ENCODE measurements at places on chromosomes 13 and 19.

DNA sequence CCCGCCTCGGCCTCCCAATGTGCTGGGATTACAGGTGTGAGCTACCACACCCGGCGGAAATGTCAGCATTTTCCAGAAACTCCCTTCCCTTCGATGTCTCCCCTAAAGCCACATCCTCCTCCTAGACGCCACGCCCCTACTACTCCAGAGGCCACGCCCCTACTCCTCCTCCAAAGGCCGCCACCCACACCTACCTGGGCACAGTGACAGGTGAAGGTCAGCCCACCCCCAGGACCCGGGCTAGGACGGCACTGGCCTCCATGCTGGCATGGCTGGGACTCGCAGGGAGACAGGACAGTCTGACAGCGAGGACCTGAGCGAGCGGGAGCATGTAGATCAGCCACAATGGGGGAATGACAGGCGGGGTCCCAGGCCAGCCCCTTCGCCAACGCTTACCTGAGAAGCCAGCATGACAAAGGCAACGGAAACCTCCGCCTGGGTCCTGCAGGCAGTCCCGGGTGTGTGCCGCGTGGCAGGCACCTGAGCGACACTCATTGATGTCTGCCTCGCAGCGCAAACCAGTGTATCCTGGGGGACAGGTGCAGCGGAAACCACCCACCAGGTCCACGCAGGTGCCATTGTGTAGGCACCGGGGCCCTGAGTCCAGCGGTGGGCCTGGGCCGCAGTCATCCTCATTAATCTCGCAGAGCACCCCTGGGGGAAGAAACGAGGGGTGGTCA is 22.0 kb downstream of the NOTCH3 start:
- no peak for DNase-seq

DNA sequence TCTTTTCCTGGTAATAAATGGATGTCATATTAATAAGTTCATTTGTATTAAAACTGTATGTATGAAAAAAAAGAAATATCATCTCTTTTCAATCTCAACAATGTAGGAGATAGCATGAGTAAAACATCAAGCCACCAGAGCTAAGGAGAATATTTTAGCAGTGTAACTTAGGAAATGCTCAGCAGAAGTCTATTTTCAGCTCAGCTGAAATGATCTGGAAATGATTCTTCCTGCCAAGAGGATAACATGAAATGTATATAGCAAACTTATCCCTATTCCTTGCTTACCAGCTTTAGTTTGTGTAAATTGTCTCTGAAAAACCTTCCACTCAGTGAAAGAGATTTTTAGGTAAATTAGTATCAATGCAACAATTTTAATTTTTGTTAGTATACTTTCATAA is 1194.4 kb downstream of the SLITRK1 start:
- DNase-seq, result no peak

DNA sequence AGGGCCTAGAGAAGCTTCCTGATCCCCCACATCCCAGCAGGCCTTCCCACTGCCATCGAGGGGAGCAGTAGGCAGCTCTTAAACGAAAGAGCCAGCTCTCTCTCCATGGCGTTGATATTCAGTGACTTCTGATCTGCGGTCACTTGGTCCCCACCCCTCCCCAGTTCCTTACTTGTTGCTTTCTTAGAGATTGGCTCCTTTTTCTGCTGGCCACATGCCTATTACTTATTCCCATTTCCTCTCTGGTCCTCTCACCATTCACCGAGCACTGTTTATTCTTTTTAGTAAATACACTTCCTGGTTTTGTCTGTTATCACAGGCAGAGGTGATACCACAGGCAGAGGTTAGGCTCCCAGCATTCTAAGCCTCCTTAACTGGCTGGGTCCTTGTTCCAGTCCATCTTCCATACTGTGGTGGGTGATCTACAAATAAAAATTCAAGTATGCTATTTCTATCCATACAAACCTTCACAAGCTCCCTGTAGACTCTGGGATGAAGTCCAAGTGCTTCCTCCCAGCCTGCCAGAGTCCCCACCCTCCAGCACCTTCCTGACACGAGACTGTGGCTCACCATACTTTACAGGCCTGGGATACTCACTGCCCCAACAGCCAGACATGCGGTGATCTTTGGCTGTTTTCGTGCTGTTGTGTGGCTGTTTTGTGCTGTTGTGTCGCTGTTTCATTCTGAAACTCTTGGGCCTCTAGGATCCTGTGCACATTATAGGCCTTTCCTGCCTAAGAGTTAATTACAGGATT is 315.9 kb downstream of the ATP8A2 start:
- no peak for DNase-seq

- no peak for DNase-seq
Measured at GRCh38 chr13:101527130-101527529, 74.7 kb downstream of the ITGBL1 start.

- no peak for DNase-seq
Measured at GRCh38 chr13:82412749-82413148, 1469.5 kb downstream of the SLITRK1 start.

DNA sequence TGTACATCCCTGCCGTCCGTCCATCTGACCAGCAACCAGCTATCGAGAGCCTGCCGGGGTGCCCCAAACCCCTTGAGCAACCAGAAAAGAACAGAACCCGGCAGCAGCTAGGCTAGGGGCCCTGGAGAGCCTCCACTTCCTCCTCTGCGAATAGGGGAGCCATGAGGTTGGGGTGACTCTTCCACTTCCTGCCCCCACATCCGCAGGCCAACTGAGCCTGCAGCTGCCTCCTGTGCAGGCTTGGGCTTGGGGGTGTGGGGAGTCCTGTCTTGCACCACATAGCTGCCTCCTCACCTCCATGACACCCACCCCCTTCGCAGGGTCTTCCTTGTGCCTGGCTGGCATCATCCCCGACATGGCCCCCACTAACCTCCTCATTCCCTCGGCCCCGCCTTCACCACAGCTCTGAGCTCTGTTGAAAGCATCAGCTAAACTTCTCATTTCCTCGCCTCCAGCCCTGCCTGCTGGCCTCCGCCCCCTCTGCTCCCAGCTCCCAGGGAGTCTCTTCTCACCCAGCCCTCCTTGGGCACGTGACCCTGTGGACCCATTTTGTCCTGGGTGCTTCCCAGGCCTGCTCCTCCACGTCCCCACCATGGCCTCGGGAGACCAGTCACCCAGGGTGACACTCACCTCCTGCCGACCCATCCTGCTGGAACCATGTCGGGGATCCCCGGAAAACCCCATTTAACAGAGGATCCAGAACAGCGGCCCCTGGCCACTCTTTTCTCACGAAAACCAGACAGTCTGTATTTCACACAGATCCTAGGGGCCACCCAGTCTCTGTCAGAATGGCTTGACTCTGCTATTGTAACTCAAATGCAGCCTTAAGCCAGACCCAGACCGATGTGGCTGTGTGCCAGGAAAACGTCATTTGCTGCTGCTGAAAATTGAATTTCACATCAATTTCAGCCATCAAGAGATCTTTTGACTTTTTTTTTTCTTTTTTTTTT is 50.4 kb downstream of the MYO9B start:
- peak; percentile 73 for DNase-seq

DNA sequence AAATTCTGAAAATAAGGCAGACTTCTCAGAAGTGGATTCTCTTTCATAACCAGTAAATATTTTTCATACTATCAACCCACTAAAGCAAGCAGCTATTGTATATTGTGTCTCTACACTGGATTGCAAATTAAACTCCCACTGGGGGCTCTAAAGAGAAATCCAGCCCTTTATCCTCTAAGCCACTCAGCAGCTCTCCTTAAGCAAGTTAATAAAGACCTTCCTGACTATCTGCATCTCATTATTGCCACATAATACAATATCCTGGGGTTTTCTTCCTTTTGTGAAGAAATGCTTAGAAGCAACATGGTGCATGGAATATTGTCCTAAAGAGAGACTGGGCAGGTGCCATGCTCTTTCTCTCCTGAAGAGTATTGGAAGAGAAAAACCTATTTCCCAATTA is 521.3 kb downstream of the MYO16 start:
- DNase-seq, result no peak

- no peak for DNase-seq
Measured at GRCh38 chr19:45484273-45484945, 12.4 kb downstream of the RTN2 start.

GRCh38 chr19:334296-335071 is 10.1 kb downstream of the MIER2 start:
- no peak for DNase-seq

DNA sequence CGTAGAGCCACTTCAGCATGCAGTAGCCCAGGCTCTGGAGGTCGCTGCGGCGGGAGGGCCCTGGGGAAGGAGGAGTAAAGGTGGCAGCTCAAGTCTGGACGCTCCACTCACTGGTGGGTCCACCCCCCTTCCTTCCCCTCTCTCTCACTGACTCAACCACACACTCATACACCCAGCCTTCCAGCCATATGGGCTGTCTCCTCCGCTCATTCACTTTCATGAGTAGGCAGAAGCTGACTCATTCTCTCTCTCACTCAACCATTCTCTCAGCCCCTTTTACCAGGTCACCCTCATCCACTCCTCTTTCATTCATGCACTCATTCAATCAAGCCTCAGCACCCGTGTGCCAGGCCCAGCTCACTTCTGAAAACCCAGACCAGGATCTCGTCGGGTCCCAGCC is 27.5 kb upstream of the SIGLEC11 start:
- DNase-seq, result no peak

DNA sequence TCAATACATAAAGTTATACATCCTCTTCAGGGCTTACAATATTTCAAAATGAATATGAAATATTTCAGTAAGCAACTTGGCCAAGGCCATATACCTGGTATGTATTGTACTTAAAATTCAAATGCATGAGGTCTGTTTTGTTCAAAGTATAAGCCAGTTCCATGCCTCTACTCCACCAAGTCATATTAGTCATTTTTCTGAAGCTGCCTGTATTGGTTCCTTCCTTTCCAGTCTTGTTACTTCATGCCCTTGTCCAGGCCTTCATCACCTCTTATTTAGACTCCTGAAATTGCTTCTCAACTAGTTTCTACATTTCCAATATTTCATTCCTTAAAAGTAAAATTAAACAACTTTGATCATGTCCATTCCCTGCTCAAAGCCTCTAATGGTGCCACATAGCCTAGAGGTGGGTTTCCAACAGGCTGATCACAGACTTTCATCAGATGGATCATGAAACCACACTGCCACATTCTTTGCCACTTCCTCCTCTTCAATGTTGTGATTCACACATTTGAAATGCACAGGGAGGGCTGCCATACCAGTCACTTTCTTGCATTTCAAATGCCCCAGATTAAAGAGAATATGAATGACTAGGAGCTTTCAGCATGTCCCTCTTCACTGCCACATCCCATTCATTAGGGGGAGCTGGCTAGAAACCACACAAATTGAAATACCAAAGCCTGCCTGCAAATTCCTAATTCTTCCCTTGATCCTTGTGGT is 424.1 kb upstream of the DACH1 start:
- no peak for DNase-seq

DNA sequence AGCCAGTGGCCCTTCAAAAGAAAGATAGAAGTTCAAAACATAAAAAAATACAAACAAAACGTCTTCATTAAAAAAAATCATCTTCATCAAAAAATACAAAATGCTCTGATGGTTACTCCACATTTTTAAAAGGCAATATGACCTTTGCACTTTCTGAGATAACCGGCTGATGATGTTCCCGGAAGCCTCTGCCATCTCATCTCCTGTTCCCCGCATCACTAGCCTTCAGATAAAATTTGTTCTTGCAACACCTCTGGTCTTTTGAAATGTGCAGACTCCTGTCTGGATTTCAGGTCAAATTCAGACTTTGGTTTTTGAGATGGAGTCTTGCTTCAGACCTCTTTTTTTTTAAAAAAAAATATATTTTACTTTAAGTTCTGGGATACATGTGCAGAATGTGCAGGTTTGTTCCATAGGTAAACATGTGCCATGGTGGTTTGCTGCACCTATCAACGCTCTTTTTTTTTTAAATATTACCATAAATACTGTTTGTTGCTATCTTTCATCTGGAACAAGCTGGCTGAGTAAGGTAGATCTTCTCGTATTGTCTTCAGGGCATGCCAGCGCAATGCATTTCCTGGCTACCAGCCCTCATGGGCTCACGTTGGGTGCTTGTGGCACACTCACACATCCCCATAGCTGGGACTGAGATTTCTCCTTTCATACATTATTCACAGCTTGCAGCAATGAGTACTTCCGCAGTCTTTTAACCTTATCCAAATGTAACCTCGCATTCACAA is 418.9 kb upstream of the ARGLU1 start:
- no peak for DNase-seq

- DNase-seq, result no peak
Measured at GRCh38 chr19:36668646-36669045, 2.0 kb upstream of the ZNF461 start.

- peak; percentile 49 for DNase-seq
Measured at GRCh38 chr19:16283210-16284061, 41.2 kb upstream of the KLF2 start.

Data from activated CD4-positive, CD25-positive, alpha-beta regulatory T cell treated with anti-CD3 and anti-CD28 coated beads, Interleukin-2, amount 50 U/mL, for 72 hours (primary cell).